ENCODE measurements at places on chromosomes 2 and 18.

DNA sequence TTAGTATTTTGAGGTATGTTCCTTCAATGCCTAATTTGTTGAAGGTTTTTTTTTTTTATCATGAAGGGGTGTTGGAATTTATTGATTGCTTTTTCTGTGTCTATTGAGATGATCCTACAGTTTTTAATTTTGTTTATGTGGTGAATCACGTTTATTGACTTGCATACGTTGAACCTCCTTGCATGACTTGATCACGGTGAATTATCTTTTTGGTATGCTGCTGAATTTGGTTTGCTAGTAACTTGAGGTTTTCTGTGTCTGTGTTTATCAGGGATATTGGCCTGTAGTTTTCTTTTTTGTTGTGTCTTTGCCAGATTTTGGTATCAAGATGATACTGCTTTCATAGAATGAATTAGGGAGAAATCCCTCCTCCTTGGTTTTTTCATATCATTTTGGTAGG lies 23.9 kb downstream of the CLIP4 start:
- DNase-seq = no peak

DNA sequence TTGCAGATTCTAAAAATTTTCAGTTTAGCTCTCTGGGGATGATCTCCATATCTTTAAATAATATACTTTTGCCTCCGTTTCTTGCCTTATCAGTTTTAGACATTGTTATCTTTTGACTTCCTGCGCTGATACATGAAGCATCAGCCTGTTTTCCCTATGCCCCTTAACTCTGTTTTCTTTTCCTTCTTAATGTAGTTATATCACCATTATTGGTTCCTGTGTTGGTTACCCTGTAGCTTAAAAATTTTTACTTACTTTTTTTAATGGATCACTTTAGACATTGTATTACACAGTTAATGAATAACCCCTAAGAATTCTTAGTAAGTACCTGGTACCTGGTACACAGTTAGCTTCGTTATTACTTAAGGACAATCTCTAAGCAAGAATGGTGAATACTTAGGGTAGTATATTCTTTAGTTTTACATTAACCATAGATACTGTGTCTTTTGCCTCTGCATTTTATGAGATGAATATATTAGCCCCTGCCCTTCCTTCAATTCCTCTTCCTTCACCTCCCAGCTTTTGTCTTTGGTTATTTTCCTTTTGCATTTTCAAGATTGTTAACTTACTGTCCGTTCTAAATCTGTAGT lies 40.9 kb downstream of the BABAM2 start:
- DNase-seq = no peak

DNA sequence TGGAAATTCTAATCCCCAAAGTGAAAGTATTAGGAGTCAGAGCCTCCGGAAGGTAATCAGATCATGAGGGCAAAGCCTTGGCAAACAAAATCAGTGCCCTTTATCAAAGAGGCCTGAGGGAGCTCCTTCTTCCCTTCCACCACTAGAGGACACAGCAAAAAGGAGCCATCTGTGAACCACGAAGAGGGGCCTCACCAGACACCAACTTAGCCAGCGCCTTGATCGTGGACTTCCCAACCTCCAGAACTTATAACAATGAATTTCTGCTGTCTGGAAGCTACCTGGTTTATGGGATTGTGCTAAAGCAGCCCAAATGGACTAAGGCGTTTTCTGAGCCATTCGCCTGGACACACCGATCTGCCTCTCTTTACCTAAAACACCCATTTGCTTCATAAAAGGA lies 133.1 kb downstream of the EIPR1 start:
- no peak for DNase-seq

GRCh38 chr2:216339456-216340279 lies 32.6 kb downstream of the MARCHF4 start:
- no peak for DNase-seq

DNA sequence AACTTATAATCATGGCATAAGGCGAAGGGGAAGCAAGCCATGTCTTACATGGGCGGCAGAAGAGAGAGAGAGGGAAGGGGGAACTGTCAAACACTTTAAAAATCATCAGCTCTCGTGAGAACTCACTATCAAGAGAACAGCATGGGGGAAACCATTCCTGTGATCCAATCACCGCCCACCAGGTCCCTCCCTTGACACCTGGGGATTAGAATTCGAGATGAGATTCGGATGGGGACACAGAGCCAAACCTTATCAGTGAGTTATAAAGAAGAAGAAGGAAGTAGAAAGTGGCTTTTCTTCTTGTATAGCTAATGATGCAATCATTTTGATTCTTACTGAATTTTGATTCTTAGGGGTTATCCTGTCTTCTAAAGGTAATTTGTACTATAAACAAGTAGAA lies 51.4 kb downstream of the SMCHD1 start:
- DNase-seq = no peak

- no peak for DNase-seq
These were observed 157.4 kb downstream of the ARL4C start for GRCh38 chr2:234339501-234339900.

Data from bone marrow (tissue), 2 donors.